ENCODE measurements at places on chromosomes 5 and 9. TPM values are rescaled to one million over a fixed set of nuclear protein-coding genes. Genes with fewer than 3 reads are reported as not detected.

GRCh38 chr9:130266236-130267098 lies 907 bp downstream of the HMCN2 start:
- DNase-seq, result no peak

Gene MYMK
- total RNA-seq, result not detected

DNA sequence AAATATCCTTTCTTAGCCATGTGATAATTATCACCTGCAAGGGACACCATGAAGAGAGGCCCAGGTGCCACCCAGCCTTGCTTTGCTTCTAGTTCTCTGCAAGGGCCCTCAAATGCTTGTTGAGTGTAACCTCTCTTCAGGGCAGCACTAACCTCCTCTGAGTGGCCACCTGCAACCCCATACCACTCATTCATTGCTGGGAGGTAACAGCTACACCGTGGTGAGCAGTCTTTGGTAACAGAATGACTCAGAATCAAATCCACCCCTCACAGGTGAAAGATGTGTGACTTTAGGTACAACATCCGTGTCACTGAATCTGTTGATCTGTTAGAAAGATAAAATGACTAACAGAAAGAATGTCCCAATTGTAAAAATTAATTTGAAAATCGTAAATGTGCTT lies 365.1 kb upstream of the TRPC7 start:
- DNase-seq, result no peak

DNA sequence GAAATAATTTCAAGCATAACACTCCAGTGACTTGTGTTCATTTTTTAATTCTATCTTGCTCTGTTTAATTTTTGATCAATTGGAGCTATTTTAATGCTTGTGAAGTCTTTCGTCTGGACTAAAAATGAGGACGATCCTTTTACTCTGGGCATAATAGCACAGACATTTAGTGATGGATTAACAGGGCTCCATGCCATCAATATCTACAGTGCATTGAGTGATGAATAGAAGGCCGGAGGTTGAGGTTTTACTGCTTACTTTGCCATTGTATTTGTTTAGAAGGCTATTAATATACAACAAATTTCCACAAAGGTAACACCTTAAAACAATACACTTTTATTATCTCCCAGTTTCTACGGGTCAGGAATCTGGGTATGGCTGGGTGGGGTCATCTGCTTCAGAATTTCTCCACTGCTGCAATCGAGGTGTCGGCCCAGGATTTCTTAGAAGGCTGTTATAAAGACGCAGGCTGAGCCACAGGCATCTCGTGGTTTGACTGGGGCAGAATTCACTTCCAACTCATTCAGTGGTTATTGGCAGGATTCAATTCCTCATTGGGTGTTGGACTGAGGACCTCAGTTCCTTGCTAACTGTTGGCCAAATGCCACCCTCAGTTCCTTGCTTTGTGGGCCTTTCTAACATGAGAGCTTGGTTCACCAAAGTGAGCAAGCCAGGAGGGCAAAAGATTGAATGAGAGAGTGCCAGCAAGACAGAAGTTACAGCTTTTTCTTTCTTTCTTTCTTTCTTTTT lies 265.4 kb upstream of the VLDLR start:
- DNase-seq, result no peak

GRCh38 chr5:75566710-75567309 lies 44.4 kb upstream of the ANKDD1B start:
- no peak for DNase-seq

DNA sequence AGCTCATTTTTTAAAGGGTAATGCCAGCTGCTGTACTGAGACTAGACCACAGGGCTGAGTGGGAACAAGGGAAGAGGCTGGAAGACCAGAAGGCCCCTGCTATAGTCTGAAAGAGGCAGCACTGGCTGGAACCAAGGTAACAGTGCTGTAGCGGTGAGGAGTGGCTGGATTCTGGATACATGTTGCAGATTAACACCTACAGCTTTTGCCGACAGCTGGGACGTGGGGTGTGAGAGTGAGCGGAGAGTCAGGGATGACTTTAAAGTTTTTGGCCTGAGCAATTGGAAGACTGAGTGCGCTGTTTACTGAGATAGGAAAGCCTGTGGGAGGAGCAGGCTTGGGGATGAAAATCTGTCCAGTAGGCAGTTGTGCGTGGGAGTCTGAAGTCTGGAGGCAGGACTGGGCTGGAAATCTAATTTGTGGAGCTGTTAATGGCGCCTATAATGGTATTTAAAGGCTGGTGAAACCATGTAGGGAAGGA lies 26.5 kb downstream of the AQP7 start:
- no peak for DNase-seq

Gene TTC16
- not detected for total RNA-seq

- DNase-seq, result no peak
Measured at GRCh38 chr5:98777295-98777694, 3.8 kb downstream of the RGMB start.

Gene LRRC19
- total RNA-seq, result 102 TPM

DNA sequence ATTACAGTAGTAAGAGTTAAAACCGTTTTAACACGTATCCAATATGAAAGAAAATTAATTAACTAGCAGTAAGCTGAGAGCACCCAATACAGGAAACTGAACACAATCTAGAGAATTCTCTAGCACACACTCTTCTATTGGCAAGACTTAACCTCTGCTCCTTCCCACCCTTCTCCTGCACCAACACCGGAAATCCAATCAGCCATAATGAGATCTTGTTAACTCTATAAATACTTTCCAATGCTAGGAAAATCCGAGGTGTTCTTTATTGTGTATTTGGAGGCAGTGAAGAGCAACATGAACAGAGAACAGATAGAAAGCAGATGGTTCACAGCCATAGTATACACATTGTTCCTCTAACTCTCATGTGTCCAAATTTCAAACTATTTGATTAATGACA lies 591.7 kb downstream of the CETN3 start:
- no peak for DNase-seq

- DNase-seq, result no peak
Measured at GRCh38 chr5:146336197-146336596, 2.4 kb upstream of the POU4F3 start.

GRCh38 chr5:6724321-6724929 lies 11.2 kb downstream of the TENT4A start:
- DNase-seq, result no peak

DNA sequence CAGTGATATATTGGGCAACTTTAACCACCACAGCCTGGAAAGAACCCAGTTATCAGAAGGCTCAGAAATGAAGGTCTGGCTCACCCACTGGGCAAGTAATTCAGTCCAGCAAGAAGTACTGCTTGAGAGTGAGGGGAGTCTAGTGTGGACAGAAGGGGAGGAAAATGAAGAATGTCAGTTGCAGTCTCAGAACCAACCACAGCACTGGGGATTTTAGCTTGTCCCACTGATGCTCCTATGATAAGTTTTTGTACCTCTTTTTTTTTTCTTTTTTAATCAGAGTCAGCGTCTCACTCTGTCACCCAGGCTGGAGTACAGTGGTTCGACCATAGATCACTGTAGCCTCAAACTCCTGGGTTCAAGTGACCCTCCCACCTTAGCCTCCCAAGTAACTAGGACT lies 9.4 kb upstream of the CD72 start:
- no peak for DNase-seq

Gene PCDHB9
- 0.64 TPM for total RNA-seq

GRCh38 chr5:134887593-134888159 lies 13.5 kb downstream of the TXNDC15 start:
- no peak for DNase-seq

- no peak for DNase-seq
Measured at GRCh38 chr5:83583859-83584258, 112.3 kb downstream of the VCAN start.

- DNase-seq, result no peak
Measured at GRCh38 chr5:72653586-72653985, 146.4 kb upstream of the ZNF366 start.

GRCh38 chr9:86794391-86795046 lies 152.8 kb downstream of the GAS1 start:
- DNase-seq, result no peak

- no peak for DNase-seq
Measured at GRCh38 chr5:42467572-42467971, 44.3 kb downstream of the GHR start.

Gene PCDHGA6
- total RNA-seq, result 2.4 TPM

- DNase-seq, result no peak
Measured at GRCh38 chr9:83451308-83451707, 86.9 kb downstream of the FRMD3 start.

Gene SPINK6
- total RNA-seq, result not detected

- no peak for DNase-seq
Measured at GRCh38 chr5:125877248-125877647, 546.0 kb upstream of the GRAMD2B start.

Gene TAF9
- 79.4 TPM for total RNA-seq

GRCh38 chr9:109619310-109619709 lies 121.2 kb upstream of the PTPN3 start:
- no peak for DNase-seq

Gene RNF14
- 50.3 TPM for total RNA-seq

- DNase-seq, result peak; percentile 53
Measured at GRCh38 chr9:121612511-121612998, 38.9 kb upstream of the DAB2IP start.

GRCh38 chr5:124849774-124850173 lies 103.3 kb upstream of the ZNF608 start:
- no peak for DNase-seq

Gene RLN2
- not detected for total RNA-seq

Gene F12
- total RNA-seq, result 6.2 TPM

DNA sequence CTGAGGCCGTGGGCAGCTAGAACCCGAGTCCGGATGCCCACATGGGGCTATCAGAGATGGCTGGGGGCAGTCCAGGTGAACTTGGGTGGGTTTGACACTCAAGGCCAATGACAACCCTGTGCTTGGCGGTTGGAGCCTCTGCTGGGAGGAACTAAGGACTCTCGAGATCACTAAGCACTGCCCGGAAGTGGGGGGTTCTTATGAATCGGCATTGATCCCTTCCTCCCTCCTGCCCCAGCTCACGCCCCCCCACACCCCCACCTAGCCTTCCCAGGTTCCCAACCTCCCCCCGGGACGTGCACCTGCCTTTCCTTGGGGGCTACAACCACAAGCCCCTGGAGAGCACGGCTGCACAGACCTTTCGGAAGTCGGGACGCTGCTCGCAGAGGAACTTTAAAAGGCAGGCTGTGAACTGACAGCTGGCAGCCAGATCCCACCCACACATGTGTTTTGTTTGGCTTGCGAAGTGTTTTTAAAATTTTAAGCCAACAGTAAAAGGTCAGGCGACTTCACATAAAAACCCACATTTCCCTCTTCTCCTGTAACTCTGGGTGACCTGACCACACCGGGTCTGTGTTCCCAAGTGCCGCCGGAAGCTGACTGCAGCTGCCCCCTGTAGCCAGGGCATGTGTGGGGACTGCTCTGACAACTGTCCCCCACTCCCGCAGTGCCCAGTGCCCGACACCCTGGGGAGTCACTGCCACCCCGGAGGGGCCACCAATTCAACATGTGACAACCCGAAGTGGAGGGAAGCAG lies 5.1 kb upstream of the RALGDS start:
- DNase-seq, result peak; percentile 45

- DNase-seq, result peak; percentile 77
Measured at GRCh38 chr5:169139480-169140050, 161.4 kb downstream of the SLIT3 start.

- DNase-seq, result peak; percentile 47
Measured at GRCh38 chr9:127835991-127836516, 18.4 kb downstream of the ENG start.

- no peak for DNase-seq
Measured at GRCh38 chr5:149379177-149379761, at the start of gene IL17B. Gene IL17B (minus strand): TSS chr5:149379292. CDS start chr5:149379225, 67 bp downstream.

Gene SLC25A2
- total RNA-seq, result 1.8 TPM

DNA sequence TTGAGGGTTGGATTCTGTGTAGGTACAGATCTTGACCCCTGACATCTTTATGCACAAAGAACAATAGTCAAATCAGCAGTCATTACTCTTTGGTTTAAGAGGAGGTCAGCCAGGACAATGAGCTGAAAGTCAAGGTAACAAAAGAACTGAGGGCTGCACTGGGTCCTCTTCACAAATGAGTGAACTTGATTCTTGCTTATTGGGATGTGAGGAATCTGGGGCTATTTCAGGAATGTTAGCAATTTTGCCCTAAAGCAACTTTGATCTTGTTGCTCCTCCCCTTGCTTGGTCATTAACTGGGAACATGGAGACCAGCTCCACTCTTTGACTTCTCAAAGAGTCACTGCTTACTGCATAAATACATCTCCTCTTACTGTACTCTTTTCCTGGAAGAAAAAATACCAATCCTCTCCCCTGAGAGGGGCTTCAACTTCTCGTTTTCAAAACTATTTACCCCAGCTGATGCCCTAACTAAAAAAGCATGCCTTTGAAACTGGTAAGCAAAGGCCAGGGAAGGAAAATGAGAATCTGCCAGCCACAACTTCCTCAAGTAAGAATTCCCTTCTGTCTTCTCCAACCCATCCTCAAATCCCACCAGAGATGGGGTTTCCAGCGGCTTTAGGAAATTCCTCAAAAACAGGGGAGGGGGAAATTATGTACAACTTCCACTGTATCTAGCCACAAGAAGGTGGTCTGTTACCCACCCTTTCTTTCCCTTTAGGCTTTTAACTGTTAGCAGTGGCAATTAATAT lies 368.3 kb downstream of the ENC1 start:
- DNase-seq, result no peak

Gene MTMR12
- total RNA-seq, result 21.7 TPM

Gene C6
- 1.9 TPM for total RNA-seq

DNA sequence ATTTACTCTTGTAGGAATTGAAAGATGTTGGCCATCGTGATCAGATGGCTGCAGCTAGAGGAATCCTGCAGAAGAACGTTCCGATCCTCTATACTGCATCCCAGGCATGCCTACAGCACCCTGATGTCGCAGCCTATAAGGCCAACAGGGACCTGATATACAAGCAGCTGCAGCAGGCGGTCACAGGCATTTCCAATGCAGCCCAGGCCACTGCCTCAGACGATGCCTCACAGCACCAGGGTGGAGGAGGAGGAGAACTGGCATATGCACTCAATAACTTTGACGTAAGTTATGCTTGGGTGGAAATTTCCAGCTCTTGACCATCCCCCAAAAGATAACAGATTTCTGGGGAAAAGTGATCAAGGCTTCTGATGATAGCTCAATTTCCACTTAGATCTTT lies 50.6 kb downstream of the LRRTM2 start:
- no peak for DNase-seq

- DNase-seq, result no peak
Measured at GRCh38 chr5:128626536-128627090, 88.6 kb upstream of the FBN2 start.

Gene FRRS1L
- total RNA-seq, result 0.64 TPM

DNA sequence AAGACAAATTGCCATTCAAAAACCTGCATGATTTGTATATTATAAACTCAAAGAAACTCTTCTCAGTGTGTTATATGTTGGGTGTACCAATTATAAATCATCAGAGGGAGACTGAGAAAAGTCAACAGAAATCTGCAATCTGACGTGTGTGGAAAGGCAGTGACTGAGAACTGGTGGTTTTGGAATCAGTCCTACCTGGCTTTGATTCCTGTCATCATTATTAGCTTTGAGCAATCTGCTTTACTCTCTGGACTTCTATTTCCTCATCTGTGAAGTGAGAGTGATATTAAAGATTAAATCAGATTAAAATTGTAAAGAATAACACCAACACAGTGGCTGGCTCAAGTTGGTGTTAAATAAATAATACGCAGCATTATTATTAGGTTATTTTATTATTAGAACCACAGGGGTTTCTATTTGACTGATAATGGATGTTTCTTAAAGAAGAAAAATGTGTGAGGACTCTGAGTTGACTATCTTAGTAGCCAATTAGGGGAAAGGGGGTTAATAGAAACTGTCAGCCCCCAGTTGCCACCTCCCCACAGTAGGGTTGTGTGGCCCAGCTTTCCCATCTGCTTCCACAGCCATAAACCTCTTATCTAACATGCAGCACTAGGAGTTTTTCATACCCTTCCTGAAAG lies 59.6 kb downstream of the SNCAIP start:
- DNase-seq, result no peak

All from transverse colon (tissue), 4 donors.